ENCODE measurements at places on chromosomes 1 and 21.

DNA sequence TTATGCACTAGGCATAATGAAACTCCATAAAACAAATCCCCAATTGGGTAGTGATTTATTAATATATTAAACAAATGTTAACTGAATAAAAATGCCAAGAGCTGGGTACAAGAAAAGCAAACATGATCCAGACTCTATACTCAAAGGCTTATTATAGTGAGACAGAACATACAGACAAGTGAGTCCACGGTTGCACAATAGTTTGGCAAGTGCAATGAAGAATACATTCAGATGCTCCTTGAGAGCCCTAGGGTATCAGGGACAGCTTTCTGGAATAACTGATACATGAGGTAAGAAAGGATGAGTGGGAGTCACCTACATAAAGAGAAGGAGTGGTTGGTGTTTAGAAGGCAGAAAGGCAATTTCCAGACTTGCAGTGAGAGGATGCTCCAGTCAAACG is 85.1 kb downstream of the VAV3 start:
- no peak for DNase-seq

- no peak for DNase-seq
These were observed 77.6 kb upstream of the CHRM3 start for GRCh38 chr1:239308701-239309333.

GRCh38 chr1:44724955-44725698 is 5.8 kb downstream of the RNU5D-1 start:
- no peak for DNase-seq

- no peak for DNase-seq
These were observed 47.2 kb downstream of the KLHDC7A start for GRCh38 chr1:18527921-18528320.

- DNase-seq = no peak
These were observed 27.2 kb downstream of the UTP25 start for GRCh38 chr1:209855006-209855405.

DNA sequence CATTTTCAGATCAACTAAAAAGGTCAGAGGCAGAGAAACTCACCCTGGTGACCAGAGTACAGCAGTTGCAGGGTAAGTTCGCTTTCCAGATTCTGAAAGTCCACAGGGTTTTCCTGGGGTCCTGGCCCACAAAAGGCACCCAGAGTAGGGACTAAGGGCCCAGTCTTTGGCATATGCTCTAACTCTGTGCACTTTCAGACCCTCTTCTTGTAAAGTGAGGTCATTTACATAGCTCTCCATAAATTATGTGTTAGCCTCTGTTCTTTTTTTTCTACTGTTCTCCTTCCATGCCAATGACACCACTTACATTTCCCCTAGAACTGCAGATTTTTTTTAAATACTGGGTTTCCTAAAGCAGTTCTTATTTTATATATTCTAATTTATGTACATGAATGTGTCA is 6.3 kb downstream of the C1orf74 start:
- DNase-seq = no peak

DNA sequence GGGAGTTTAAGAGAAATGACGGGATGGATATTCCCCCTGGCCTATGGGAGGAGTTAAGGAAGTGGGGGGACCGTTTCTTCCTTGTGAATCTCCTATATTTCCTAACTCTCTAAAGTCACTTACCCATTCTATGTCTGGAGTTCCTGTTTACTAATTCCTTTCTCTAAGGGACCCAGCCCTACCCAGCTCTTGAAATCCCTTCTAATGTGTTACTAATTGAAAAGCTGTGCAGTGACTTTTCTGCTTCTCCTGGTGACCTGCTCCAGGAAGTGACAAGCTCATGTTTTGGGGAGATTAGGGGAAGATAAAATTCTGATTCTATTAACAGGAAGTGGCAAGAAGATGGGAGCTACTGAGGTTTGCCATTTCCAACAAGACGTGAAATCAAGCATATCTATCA is 4.0 kb upstream of the SAMSN1 start:
- DNase-seq = no peak

GRCh38 chr1:226882187-226882586 is 11.8 kb downstream of the PSEN2 start:
- DNase-seq = no peak

GRCh38 chr21:44054710-44055109 is 42.6 kb downstream of the TRAPPC10 start:
- no peak for DNase-seq

GRCh38 chr1:12088607-12089006 is 25.5 kb downstream of the TNFRSF8 start:
- no peak for DNase-seq

GRCh38 chr1:178362747-178363146 is 134.0 kb downstream of the CLEC20A start:
- no peak for DNase-seq

DNA sequence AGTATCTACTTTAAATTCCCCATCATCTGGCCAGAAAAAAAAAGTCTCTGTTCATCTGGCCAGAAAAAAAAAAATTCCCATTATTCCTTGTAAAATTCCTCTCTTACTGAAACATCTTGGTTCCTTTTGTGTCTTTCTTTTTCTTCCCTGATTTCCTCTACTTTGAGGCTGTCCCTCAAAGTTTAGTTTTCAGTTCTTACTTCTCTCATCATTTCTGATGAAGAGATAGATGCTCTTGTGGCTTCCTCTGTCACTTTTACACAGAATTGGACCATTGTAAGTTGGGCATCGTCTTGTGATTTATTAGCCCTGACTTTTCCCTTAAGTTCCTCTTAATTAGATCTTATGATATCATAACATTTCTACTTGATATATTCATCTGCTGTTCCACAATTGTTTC is 6.5 kb downstream of the SOAT1 start:
- DNase-seq = no peak

DNA sequence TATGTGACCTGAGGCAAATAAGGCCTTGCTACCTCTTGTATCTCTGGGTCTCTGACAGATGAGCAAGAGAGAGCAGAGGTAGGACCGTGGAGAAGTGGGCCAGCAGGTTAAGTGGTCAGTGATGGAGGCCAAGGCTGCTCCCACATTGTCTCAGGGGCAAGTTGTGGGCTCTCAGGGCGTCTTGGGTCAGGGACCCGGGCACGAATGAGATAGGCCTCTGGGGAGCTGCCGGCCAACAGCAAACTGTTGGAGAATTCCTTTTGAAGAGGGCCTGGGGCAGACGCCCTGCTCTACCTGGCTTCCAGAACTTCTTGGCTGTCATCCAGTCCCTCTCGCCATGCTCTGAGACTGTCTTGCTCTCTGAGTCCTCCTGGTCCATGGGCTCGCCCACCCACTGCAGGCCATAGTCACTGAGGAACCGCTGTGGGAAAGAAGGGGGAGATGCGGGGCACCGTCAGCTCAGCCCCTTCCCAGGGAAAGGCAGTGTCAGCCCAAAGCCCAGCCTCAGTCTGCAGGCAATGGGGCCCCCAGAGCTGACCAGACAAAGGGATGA is 12.4 kb downstream of the UBXN11 start:
- DNase-seq = no peak

DNA sequence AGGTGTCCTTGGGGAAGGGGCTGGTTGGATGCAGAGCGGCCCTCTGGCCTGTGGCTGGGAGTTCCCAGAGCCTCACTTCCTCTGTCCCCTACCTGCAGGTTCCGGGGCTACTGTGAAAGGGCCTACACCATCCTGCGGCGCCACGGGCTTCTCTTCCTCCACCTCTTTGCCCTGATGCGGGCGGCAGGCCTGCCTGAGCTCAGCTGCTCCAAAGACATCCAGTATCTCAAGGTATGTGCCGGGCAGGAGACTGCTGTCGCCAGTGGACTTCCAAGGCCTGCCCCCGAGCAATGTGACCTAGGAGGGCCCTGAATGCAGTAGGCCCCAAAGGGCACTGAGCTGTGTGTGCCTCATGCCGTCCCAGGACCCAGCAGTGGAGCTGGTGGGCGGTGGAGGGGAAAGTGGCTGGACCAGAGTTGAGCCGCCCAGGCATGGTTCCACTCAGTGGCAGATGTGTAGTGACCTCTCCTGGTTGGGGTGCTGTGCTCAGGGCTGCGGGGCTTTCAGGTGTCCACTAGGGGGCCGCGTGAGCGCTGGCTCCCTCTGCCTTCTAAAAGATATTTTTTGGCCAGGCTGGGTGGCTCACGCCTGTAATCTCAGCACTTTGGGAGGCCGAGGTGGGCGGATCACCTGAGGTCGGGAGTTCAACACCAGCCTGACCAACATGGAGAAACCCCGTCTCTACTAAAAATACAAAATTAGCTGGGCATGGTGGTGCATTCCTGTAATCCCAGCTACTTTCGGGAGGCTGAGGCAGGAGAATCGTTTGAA is 73.4 kb downstream of the PIK3CD start:
- no peak for DNase-seq

- no peak for DNase-seq
These were observed 38.5 kb upstream of the ETV3 start for GRCh38 chr1:157176591-157177121.

DNA sequence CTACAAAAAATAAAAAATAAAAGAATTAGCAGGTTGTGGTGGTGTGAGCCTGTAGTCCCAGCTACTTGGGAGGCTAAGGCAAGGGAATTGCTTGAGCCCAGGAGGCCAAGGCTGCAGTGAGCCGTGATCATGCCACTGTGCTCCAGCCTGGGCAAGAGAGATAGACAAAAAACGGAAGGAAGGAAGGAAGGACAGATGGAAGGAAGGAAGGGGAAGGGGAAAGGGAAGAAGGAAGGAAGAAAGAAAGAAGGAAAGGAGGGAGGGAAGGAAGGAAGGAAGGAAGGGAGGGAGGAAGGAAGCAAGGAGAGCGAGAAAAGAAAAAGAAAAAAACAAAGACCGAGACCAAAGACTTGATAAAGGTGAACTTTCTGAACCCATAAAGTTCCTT is 25.3 kb upstream of the RAP1A start:
- DNase-seq = no peak

DNA sequence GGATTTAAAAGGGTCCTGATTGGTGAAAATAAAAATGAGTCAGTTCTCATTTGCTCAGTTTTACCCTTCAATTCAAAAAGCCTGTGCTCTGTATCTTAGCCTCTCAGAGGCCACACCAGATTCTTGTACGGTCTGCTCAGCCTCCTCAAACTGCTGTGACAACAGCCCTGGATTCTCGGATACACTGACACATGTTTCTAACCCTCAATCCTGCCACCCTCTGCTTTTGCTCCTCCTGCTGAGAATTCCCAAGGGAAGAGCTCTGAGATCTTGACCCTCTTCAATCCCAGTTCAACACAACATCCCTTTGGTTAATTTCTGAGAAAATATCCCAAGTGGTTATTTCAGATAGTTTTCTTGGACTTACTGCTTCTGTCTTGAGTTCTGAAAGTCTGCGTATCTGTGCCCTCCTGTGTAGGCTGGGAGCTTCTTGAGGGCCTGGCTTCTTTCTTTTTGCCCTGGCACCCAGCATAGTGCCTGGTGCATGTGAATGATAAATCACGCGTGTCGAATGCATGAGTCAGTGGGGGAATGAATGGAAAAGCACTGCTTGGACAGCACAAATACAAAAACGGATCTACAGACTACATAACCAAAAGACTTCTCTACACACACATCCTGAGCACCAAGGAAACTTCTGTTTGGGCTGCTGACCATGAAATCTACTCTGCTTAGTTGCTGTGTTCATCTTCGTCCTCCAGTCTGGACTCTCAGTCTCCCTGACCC is 24.5 kb downstream of the IRF2BP2 start:
- DNase-seq = no peak

- DNase-seq = no peak
These were observed 1.6 kb downstream of the DRAXIN start for GRCh38 chr1:11693024-11693590.

DNA sequence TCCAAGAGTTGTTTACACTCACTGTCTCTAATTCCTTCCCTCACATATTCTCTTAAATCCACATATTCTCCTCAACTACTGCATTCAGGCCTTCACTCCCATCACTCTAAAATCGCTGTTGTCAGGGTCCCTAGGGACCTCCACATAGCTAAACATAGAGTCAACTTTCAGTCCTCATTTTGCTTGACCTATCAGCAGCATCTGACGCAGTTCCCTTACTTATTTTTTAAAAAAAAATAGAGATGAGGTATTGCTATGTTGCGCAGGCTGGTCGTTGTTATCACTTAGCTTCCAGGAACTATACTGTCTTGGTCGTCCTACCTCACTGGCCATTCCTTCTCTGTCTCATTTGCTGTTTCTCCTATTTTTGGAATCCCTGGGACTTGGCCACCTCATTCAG is 11.7 kb upstream of the PLEKHO1 start:
- DNase-seq = no peak

DNA sequence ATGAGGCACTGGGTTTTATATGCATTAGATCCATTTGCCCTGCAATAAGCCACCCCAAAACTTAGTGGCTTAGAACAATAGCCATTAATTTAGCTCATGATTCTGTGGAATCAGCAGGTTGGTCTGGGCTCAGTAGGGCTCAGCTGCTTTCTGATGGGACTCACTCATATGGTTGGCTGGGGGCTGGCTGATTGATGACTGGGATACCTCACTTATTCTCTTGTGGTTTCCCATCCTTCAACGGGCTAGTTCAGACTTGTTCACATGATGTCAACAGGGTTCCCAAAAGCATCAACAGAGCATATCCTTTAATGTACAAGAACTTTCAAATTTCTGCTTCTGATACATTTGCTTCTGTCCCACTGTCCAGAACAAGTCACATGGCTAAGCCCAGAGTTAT is 43.2 kb downstream of the DNM3 start:
- no peak for DNase-seq

DNA sequence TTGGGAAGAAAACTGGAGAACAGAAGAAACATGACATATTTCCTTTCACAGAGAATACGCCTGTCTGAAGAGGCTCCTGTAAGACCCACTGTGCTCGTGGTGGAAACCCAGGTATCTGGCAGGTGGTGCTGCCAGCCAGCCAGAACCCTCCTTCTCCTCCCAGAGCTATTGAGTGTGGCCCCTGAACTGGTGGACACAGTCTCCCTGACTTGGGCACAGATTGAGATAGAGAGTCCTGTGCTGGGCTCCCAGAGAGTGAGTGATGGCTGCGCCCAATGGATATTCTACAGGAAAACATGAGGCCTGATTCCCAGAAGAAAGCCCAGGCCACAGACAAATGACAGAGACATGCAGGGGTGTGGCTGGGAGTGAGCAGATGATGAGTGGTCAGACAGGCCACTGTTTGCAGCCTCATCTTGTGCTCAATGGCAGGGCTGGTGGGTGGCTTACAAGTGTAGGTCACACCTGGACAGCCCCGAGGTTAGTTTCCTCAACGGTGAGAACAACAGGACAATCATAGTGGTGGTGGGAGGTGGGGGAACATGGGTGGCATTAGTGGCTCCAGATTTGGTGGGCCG is 127.9 kb downstream of the PTPRU start:
- no peak for DNase-seq

DNA sequence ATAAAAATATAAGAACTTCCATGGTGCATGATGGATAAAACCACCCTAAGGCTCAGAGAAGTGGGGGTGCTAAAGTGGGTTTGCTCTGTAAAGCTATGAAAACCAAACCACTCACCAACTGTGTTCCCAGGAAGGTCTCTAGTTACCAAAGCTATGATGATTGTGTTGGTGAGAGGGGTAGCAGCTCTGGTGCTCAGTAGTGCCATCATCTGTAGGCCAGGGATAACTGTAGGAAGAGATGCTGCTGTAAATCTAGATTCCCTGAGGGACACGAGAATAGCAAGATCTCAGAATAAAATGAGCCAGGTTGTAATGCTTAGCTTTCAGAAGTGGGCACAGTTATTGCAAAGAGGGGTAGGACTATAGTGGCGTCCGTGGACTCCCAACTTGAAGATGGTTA is 124.5 kb downstream of the GREM2 start:
- no peak for DNase-seq

- peak; percentile 74 for DNase-seq
These were observed at the start of gene SPOCD1 for GRCh38 chr1:31815752-31816500. TSS of gene SPOCD1 (minus strand) at chr1:31816022. CDS start at chr1:31815333, 689 bp downstream.

GRCh38 chr1:16077406-16078245 is 4.2 kb upstream of the FAM131C start:
- DNase-seq = no peak

GRCh38 chr1:99648107-99648506 is 2.2 kb downstream of the PALMD start:
- no peak for DNase-seq

Data from stimulated activated CD4-positive, alpha-beta T cell treated with anti-CD3 and anti-CD28 coated beads, Interleukin-1b, Interleukin-23, amount 100 ng/mL, for 1 hour (primary cell).